Transverse colon (tissue), 4 donors: ENCODE measurements at places on chromosomes 16 and 17.

DNA sequence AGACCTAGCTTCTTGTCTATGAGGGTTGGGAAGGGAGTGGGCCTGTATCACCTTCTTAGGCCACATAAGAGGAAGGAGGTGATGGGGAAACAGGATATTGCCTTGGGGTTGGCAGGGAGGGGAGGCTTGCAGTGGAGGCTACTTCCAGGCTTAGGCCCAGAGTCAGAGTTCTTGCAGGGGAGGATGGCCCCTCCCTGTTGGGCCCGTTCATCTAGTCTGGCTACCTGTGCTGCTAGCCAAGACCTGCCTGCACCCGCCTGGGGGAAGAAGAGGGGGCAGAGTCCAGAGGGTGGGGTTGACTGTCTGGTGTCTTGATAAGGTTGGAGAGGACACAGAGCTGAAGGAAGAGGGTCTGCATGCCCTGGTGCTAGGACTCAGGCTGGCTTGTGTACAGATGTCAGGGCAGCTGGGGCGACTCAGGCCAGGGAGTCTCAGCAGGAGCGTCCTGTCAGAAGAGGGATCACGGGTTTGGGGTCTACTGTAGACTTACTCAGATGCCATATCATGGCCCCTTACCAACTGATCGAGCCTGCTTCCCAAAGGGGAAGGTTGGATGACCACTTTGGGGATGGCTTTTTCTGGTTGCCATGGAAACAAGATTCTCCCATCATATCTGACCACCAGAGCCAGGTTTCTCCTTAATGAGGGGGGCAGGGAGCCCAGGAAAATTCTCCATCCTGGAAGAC is 5.3 kb downstream of the KDM6B start:
- DNase-seq = peak; percentile 88

- no peak for DNase-seq
These were observed 4.8 kb upstream of the ATP2A3 start for GRCh38 chr17:3968886-3969524.

- DNase-seq = peak; percentile 61
These were observed 844 bp downstream of the TBKBP1 start for GRCh38 chr17:47694581-47695428.

DNA sequence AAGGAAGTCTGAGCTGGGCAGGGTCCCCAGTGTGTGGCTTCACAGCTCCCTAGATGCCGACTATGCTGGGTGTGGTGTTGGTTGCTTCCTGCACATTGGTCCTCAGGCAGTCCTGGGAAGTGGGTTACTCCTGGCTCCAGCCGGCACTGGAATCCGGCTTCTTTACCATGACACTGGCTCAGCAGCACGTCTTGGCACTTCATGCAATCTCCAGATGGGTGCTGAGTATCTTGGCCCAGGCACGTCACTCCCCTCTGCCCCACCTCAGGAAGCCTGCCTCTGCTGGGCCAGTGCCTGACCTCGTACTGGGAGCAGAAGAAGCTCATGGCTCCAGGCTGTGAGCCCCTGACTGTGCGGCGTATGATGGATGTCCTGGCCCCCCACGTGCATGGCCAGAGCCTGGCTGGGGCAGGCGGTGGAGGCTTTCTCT is 24.5 kb downstream of the FCSK start:
- DNase-seq = no peak

- DNase-seq = no peak
These were observed 50.6 kb upstream of the IRX6 start for GRCh38 chr16:55273356-55273755.

DNA sequence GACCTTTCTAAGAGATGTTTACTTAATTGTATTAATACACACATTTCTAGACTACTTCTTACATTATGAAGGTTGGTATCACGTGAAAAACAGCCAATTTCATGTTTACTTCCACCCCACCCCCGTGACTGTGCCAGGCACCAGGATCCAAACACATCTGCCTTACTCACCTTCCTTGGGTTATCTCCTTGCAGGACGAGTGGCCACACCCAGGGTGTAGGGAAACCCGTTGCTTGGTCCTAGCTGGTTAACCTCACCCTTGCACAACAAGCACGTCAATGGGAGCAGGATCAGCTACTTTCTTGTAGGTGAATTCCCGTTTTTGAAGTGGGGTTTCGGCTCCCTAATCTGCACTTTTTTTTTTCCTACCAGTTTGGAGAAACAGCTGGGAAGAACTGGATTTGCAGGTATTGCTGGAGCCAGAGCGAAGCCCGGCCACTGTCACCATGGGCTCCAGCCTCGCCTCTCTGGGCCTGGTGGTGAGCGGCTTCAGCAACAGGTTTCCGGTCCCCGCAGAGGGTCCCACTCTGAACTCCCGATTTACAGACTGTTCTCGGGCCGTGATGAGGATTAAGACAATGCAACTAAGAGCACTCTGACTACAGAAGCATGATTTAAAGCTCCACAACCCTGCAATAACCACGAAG is 2.1 kb upstream of the UBB start:
- peak; percentile 69 for DNase-seq

- DNase-seq = no peak
These were observed 240.0 kb upstream of the ZFHX3 start for GRCh38 chr16:73287859-73288405.

GRCh38 chr16:68081861-68082628 is 3.1 kb upstream of the NFATC3 start:
- no peak for DNase-seq

GRCh38 chr17:81656118-81656743 is at the start of gene PDE6G:
Gene PDE6G (minus strand): TSS chr17:81656542. CDS start chr17:81653305, 3,237 bp downstream.
- DNase-seq = no peak

DNA sequence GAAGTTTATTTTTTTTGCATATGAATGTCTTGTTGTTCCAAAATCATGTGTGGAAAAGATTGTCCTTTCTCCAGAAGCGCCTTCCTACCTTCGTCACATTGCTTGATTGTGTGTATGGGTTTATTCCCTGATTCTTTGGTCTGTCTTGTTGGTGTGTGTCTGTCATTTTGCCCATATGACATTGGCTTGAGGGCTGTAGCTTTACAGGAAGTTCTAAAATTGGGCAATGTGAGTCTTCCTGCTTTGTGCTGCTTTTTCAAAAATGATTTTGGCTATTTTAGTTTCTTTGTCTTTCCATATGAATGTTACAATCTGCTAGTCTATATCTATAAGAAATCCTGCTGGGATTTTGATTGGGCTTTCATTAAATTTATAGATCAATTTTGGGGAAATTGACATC is 217.2 kb downstream of the SNX29 start:
- no peak for DNase-seq

DNA sequence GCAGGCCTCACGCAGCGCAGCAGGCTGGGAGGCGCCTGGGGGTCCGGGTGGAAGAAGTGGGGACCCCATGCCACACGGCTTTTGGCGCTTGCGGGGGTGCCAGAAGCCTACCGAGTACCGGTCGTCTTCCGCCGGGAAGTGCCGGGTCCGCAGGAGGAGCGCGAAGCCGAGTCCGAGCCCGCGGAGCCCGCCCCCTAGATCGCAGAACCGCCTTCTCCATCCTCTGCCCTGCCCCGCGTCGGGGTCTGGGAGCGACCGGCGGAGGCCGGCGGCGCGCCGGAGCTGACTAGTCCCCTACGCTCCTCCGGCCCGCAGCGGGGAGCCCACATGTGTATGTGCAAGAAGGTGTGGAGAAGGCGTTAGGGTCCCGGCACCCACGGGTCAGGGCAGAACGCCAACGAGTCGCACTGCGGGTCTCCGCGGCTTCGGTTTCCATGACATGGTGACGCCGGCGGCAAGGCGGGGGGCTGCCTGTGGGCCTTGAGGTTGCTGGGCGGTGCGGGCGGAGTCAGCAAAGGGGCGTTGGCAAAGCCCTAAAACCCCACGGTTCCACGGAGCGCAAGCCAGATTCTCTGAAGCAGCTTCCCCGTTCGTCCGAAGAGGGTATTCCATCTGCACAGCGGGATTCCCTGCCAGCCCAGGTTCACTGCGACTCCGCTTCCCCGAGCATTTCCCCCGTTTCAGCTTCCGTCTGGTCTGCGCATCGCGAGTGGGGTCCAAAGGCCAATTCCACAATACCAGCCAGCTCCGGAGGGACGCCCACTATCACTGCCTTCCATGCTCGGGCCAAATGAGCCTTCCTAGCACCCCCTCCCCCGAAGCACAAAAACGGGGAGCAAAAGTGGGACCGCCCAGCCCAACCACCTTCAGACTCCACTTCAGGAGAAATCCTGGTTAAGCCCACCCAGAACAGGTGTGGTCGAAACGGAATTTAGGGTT is 2.3 kb upstream of the LHX1 start:
- DNase-seq = no peak

DNA sequence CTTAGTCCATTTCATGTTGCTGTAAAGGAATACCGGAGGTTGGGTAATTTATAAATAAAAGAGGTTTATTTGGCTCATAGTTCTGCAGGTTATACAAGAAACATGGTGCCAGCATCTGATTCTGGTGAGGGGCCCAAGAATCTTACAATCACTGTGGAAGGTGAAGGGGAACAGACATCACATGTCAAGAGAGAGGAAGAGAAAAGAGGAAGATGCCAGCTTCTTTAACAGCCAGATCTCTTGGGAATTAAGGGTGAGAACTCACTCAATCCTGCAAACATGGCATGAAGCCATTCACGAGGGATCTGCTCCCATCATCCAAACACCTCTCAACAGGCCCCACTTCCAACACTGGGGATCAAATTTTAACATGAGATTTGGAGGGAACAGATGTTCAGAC is 49.5 kb downstream of the BMERB1 start:
- no peak for DNase-seq

DNA sequence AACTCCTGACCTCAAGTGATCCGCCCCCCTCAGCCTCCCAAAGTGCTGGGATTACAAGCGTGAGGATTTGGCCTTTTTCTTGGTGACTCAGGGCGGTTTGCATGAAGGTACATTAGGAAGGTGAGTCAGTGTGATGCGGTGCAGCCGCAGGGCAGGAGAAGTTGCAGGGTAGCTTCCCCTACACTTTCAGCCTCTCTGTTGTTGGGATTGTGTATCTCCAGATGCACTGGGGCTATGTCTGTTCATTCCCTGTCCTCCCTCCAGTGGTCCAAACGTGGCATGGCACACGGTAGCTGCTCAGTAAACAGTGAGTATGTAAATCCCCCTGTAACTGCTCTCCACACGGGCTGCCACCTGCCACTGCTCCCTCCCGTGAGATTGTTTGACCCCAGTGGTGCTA is 109.1 kb upstream of the CDC42EP4 start:
- no peak for DNase-seq

DNA sequence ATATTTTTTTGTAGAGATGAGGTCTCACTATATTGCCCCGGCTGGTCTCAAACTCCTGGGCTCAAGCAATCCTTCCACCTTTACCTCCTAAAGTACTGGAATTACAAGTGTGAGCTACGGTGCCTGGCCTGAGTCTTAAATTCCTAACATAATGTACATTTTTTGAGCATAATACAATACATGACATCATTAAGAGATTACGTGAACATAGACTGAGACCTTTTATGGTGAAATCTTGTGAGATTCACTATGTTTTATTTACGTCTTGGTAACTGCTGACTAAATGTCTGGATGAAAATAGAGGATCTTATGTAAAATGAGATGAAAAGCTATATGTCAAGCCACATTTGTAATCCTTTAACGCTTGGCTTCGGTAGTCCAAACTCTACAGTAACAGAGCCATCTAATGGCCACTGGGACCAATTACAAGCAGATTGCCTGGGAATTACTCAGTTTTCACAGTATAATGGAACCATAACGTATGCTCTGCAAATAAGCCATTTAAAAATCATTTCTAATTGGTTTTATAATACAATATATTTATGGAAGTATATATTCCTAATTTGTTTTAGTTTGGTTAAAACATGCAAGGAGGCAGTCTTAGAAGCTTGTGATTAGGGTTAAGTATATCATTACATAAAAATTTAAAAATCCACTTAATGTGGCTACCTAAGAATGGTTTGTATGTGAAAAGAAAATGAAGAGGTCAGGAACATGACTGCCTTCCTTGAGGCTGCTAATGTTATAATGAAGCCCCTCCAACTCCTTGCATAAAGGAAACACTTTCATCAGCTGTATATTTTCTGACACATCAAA is 8.1 kb upstream of the EFCAB13 start:
- peak; percentile 33 for DNase-seq

GRCh38 chr16:48291303-48291702 is 44.0 kb upstream of the ABCC11 start:
- DNase-seq = no peak

DNA sequence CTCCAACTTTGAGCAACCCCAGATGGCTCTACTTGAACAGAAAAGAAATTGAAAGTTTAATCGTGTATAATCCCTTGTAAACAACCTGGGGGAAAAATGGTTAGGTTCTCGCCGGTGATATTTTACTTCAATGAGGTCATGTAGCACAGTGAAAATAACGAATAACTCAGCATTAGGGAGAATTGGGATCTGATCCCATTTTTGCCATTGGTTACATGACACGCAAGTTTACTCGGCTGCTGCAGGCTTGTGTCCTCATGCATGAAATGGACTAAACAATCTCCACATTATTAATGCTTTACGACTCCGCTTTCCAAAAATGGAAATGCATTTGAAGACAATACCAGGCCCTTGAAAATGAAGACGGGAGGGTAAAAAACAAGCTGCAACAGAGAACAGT is 45.5 kb upstream of the LRRC37A3 start:
- no peak for DNase-seq

GRCh38 chr17:40495140-40495539 is 6.3 kb downstream of the TNS4 start:
- no peak for DNase-seq

DNA sequence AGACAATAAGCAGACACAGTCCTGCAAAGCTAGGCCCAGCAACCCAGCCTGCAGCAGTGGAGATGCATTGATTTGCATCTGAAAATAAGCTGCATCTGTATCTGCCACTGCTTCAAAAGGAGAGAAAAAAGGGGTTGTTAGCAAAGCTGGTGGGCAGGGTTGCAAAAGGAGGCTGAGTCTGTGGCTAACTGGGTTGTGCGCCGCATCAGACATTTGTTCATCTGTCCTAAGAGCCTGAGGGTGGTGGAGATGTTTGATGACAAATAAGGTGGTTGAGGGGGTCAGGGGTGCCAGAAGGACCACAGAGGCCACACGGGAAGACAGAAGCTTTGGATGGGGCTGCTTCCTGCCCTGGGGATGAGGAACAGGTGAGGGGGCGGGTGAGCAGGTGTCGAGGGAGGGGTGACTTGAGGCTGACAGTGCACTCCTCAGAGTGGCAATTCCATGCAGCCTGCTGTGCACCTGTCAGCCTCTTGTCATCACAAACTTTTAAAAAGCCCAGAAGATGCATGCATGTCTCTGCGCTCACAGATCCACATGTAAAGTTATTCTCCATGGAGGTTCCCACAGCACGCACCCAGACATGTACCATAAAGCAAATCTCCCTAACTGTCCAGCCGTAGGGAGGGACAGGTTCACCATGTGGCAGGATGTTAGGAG is 35.4 kb downstream of the WSB1 start:
- no peak for DNase-seq

DNA sequence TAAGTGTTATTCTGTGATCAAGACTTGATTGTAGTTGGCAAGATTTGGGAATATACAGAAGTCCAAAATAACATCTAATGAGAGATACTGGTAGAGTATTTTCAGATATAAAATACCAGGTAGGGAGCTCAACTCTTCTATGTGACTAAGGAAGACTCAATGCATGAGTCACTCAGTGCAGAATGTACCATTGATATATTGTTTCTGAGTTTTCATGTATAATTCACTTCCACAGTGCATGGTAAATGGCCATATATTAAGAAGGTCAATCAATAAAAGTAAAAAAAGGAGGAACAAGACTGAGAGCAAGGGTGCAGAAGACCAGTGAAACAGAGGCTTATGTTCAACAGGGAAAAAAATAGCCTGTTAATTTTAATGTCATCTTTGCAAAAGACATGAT is 1387.9 kb downstream of the CDH8 start:
- DNase-seq = no peak
